Activated CD4-positive, CD25-positive, alpha-beta regulatory T cell treated with anti-CD3 and anti-CD28 coated beads, Interleukin-2, amount 50 U/mL, for 24 hours (primary cell): ENCODE measurements at places on chromosomes 6 and 20.

GRCh38 chr20:20663841-20664240 is 48.6 kb downstream of the RALGAPA2 start:
- ATAC-seq = no peak

- ATAC-seq = no peak
These were observed 61.9 kb upstream of the AKIRIN2 start for GRCh38 chr6:87763901-87764300.

DNA sequence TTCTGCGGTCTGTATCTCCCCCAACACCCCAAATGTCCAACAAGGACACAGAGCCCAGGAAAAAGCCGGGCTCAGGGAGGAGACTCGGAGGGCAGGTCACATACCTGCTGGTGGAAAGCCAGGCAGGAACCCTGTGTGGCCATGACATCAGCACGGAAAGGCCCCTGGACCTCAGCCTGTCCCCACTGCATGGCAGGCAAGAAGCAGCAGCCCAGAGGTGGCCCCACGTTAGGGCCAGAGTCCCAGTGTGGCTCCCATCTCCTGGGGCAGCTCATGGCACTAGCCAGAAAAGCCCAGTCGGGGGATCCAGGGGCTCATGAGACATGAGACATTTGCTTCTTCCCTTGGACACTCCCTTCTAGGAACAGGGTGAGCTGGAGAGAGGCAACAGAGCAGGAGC is 258.7 kb downstream of the DLL1 start:
- ATAC-seq = no peak

DNA sequence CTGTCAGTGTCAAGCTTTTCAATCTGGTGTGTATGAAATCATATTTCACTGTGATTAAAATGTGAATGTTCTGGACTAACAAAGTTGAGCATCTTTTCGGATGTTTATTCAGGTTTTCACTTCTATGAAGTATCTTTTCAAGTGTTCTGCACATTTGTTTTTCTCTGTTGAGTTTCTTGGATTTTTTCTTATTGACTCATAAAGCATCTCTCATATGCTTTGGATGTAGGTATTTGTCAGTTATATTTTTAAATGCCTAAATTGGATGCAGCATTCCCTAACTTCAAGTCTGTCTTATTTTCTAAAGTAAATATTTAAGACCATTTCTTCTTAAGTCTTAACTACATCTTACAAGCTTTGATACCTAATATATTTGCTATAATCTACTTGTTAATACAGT is 398.0 kb downstream of the PLCB1 start:
- no peak for ATAC-seq

DNA sequence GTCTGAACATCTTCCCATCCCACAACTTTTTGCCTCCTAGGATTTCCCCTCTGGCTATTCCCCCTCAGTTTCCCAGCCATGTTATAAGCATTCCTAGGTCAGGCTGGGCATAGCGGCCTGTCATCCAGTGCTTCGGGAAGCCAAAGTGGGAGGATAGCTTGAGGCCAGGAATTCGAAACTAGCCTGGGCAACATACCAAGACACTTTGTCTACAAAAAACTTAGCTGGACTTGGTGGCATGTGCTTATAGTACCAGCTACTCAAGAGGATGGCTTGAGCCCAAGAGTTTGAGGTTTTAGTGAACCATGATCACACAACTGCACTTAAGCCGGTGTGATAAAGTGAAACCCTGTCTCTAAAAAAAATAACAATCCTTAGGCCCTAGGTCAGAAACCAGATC is 447.4 kb downstream of the KIF16B start:
- no peak for ATAC-seq

- no peak for ATAC-seq
These were observed 36.0 kb downstream of the SUMO4 start for GRCh38 chr6:149435919-149436586.

DNA sequence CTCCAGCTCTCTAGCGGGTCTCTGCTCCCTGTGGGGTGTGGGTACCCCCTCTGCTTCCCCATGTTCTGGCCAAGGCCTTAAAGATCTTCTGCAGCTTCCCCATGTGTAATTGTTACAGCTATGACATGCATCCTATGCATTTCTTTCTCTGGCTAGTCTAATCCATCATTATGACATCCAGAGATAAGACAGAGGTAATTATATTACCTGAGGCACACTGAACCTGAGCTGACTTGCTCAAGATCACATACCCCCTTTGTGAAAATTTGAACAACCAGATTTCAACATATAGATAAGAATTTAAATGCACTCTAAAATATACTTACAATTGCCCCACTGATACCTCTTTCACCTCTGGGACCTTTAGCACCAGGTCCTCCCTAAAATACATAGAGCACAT is 102.4 kb downstream of the COL12A1 start:
- no peak for ATAC-seq

DNA sequence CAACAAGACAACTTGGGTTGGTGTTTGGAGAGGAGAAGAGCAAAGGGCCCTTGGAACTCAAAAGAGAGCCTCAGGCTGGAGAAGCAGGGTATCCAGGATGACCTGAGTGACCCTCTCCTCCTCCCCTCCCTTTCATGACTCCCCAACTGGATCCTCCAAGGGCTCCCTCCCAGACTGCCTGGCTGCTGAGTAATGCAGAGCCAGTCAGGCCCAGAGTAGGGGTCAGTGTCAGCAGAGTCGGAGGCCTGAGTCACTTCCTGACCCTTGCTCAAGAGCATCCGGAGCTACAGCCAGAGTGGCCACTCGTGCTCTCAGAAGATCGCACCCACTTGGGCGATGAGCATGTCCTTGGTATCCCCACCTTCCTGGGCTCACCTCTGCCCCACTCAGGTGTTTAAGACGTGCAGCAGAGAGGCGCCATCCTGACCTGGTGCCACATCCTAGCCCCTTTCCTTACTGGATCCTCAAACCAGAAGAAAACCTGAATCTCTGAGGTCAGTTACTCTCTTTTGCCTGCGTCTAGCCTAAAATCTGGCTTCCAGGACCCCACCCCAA is 2.8 kb upstream of the MAPK13 start:
- ATAC-seq = no peak

DNA sequence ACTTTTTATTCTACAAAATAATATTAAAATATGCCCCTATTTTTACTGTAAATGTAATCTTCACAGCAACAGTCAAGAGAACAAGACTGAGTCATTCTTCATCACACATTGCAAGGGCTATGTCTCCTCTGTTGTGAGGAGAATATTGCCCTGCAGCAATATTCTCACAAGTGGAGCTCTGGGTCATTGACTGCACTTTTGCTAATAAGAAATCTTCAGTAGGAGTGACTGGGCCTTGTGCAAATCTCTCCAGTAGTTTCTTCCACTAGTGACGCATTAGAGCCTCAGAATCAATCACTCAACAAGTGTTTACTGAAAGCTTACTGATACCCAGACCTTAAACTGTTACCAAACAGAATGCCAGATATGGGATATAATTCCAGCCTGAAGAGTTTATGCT is 49.1 kb downstream of the LAMA2 start:
- no peak for ATAC-seq

DNA sequence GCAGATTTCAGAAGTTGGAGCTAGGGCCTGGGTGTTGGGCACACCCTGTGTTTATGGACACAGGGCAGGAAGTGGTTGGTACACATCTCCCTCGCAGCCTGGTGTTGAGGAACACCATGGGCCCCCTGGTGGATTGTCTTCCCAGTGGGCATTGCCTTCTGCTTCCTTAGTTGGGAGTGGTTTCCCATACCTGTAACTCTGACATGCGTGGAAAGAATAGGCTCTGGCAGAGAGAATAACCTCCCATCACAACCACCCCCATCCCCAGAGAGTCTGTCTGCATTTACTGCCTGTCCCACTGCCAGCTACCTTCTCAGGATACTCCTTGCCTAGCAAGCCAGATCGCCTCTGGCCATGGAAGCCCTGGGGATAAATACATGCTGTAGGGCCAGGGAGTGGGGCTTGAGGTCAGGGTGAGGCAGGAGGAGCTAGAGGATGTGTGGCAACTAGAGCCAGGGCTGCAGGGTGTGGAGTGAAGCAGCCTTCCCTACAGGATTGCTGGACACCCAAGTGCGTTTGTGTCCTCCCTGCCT is 14.7 kb downstream of the LRRC73 start:
- ATAC-seq = no peak

DNA sequence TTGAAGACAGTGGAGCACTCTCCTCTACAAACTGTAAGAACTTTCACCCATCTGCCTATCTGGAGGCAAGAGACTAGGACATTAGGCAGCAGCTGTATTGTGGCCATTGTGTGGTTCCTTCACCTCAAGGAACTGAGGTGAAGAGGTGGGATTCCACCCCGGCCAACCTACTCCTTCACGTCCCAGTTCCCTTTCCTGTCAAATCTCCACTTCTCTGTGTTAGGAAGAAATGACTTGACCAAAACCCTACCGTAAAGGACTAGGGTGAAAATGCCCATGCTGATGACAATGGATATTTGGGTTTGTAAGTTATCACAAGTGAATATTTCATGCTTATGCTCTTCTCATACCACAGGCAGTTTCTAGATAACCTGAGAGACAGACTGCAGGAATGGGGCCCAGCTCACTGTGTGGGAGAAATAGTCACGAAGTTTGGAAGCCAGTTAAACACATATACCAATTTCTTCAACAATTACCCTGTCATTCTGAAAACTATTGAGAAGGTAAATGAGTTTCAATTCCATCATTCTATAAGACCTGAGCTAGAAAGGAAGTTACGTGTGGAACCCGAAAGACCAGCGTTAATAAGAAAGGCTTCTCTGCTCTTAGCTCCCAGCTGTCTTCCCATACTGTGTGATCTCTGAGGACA is 86.6 kb downstream of the ECT2L start:
- ATAC-seq = no peak

- peak; percentile 94 for ATAC-seq
These were observed 27.0 kb downstream of the HECA start for GRCh38 chr6:139161817-139162284.

GRCh38 chr6:111973118-111973761 is 80.7 kb upstream of the CCN6 start:
- ATAC-seq = peak; percentile 89

GRCh38 chr6:165649166-165650137 is 13.6 kb downstream of the PDE10A start:
- ATAC-seq = no peak

DNA sequence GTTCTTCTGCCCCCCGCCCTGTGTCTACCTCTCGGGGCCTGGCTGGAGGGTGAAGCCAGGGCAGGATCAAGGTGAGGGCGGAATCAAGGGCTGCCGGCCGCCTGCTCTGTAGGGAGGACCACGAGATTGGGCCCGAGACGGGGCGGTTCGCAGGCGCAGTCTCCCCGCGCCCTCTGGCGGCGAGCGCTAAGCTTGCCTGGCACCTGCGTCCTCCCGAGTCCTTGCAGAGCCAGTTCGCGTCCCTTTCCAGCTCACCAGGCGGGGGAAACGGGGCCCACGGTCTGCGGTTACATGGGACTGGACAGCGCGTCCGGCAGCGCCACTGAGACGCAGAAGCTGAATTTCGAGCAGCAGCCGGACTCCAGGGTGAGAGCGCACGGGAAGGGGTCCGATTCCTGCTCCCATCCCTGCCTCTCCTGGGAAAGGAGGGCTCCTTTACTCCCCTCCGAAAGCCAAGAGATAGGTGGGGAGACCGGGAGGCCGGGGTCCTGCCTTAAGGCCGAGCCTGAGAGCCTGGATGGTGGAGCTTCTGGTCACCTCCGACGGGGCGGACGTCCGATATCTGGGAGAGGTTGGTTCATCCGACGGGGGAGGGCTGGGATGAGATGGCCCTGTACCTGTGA is 3.6 kb upstream of the MATN4 start:
- ATAC-seq = peak; percentile 62

- ATAC-seq = peak; percentile 99
These were observed 81.9 kb downstream of the ZMYND8 start for GRCh38 chr20:47274401-47275108.

DNA sequence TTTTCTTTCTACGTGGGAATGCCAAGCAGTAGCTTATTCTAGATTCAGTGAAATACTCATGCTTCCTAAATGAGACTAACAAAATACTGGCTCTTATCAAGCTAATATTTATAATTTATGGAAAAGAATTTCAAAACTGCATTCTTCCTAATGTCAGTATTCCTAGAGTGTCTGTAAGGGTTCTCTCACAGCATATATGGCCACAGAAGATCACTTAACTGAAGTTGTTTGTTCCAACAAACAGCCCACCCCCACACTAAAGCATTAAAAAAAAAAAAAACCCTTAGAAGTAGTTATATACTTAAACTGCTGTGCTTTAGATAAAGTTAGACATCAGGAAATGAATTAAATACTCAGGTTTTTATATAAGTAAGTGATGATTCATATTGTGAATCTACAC is 247.7 kb upstream of the HSF2 start:
- ATAC-seq = no peak

GRCh38 chr20:37615340-37616109 is 78.3 kb upstream of the CTNNBL1 start:
- peak; percentile 59 for ATAC-seq

- no peak for ATAC-seq
These were observed 195.3 kb upstream of the KCNK16 start for GRCh38 chr6:39517756-39518155.

DNA sequence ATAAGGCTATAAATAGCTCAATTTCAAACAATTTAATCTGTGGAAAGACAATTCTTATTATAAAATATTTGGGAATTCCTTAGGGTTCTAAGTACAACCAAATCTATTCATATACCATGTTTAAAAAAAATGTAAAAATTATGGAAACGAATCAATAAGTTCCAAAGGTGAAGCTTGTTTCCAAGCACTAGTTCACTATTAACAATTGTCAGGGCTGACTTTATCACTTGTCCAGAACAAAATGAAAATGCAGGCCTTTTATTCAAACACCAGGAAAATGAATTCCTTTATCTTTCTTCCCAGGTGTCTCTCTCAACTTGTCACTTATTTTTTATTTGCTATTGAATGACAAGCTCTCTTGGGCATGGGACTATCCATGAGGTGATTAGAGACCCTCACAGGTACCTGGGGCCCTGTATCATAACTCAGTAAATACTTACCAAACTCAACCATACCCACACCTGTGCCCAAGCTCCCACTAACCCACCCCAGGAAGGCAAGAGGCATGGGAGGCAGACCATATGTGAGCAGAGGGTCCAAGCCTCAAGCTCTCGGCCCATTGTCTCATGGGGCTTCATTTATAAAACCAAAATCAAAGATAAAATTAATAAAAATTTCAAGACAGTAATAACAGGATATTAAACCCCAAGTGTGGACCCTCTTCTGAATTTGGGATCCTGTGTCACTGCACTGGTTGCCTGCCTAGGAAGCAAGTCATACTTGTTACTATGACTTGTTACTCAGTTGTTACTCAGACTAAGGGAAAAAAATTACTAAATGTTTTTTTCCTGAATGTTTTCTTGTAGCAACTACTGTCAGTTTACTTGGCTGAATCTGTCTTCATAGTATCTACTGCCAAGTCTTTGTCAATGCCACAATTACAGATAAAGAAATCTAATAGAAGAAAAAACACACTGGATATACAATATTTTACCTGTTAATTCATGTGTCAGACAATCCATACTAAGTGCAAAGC is 54.7 kb downstream of the PTPRK start:
- no peak for ATAC-seq
